ENCODE measurements at places on chromosomes 16 and 17.

DNA sequence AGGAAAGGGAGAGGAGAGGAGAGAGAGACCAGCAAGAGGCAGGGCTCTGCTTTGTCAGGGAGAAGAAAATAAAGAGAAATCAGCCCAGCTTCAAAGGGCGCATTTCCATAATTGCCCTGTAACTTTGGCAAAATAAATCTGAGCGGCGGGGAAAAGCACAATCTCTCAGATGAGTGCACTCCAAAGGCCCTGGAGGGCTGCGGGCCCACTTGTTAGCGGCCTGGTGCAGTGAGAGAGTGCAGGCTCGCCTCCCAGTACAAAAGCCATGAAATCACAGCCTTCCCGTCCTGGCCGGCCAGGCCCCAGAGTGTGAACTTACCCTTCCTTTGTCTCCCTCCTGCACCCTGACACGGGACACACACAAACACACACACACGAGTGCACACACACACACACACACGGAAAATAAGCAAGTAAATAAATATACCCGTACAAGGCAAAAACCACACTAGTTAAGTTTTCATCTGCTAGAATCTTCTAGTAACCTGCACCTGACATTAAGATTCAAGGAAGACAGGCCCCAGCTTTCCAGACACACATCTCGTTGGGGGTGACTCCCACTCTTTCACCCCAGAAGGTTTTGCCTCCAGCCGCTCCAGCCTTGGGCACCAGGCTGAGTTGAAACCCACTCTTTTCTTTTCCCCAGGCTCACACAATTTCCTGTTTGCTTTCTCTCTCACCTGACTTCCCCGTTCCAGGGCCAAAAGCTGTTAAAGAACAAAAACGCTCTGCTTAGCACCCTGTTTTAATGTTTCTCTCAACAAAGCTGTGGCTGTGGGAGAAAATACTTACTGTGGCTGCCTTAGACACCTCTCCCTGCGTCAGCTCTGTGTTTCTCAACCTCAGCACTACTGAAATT, 8.5 kb downstream of the IRX3 start:
- no peak for DNase-seq

DNA sequence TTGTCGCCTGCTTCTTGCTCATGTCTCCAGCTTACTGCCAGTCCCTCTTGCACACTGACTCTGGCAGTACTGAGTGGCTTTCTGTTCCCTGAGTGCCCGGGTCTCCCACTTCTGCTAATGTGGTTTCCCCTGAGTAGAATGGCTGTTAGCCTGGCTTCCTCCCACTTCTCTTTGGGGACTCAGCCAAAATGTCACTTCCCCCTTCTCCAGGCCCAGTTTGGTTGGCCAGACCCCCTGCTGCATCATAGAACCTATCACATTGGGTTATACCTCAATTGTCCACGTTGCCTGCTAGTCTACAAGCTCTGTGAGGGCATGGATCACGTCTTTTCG, 304.4 kb downstream of the HS3ST3B1 start:
- DNase-seq: no peak

DNA sequence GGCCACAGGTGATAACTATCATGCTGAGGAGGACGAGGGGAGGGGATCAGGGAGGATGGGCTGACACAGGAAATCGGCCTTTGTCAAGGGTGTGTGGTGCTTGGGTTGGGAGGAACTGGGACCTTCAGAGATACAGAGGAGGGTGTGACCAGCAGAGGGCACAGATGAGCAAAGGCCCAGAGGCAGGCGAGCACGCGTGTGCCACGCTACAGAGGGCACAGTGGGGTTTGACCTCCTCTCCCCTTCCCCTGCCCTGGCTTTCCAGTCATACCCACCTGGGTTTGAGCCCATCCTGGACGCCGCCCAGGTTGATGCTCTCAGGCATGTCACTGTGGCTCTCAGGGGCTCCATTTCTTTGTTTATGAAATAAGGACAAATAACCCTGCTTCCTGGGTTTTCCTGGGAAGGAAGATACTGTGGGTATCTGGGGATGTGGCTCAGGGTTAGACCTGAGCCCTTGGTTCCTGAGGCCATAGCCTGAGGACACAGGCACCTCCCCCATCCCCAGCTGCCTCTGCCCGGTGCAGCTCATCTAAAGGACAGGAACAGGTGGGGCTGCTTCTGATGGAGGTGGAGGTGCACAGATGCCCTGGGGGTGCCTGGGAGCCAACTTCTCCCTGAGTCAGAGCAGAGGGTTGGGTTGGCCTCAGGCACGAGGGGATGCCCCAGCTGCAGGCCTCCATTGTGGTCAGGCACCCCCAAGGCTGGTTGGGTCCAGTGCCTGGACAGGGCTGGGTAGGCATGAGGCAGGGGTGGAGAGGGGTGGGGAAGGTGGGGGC, 51.8 kb downstream of the BEAN1 start:
- no peak for DNase-seq

DNA sequence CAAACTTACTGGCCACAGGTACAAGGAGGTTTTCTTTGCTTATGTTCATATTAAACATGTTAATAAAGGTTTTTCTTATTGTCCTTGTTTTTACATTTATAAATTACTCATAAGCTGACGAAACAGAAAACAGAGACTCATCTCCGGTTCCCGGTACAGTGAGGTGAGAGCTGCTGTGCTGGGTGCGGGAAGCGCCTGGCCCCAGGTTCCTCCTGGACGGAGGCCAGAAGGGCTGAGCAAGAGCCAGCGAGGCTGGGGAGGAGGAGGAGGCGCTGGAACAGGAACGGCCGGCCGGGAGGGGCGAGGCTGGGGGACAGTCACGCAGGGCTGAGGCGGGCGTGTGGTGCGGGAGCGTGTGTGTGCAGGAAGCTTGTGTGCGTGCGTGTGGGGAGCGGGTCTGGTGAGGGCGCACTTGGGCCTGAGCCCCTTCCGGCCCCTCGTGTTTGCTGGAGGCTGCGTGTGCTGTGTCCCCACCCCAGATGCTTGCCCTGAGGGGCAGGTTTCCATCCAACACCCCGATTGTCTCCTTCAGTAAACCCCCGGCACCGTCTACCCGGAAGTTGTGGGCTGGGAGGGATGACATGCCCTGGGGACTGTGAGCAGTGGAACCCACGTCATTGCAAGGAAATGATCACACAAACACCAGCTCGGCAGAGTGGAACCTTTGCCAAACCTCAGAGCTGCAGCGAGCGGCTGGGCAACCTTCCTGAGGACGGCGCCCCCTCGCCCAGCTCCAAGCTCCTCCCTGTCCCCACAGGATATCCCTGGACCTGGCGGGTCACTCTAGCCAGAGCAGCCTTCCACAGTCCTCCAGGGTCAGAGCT, 19.5 kb downstream of the CD7 start:
- DNase-seq: no peak

DNA sequence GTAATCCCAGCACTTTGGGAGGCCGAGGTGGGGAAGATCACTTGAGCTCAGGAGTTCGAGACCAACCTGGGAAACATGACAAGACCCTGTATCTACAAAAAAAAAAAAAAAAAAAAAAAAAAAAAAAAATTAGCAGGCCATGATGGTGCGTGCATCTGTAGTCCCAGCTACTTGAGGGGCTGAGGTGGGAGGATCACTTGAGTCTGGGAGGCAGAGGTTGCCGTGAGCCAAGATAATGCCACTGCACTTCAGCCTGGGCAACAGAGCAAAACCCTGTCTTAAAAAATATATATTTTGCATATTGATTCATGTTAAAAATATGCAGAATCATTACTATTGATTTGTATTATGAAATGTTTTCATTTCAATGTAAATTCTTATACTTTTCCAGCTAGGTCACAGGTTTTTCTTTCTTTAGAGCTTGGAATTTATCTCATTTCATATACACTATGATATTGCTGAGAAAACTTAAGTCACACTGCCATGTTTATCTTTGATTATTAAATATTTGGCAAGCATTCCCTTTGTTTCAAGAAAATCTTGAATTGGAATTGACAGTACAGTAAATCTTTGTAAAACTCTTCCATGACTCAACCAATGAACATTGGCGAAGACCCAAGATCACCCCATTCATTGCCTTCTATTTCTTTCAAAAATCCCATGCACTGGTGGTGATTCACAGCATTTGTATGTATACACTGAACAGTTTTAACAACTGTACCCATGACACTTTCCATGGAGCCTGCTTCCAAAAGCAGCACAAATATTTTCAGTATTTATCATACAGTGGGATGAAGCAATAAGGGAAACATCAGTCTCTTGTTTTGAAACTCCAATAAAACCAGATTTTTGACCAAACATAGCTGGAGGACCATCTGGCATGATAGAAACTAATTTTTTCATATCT, 83.5 kb upstream of the TNRC6A start:
- DNase-seq: no peak

DNA sequence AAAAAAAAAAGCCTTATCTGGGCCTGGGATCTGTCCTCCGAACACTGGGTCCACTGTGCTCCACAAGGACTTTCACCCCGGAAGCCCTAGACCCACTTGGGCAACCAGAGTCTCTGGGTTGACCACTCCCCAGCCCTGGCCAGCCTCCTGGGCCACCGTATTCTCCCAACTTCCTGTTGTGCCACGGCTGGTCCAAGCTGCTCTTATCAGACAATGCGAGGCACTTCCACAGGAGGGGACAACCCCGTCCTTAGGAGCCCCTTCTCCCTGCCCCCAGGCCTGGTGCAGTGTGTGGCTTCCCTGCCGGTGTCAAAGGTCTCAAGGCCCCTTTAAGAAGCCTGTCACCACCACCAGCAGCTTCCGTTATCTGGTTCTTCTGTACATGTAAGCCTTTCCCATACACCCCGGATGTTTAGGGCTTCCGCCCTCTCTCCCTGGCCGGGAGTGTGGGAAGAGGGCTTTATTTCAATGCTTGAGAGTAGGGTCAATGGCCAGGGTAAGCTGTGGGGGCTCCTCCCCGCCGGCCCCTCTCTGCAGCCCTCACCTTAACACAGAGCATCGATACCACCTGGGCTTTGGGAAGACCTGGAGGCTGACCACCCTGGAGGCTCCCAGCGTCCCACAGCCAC, 313.0 kb downstream of the SEC14L1 start:
- no peak for DNase-seq

GRCh38 chr17:284676-285355, 67.8 kb downstream of the RPH3AL start:
- DNase-seq: no peak

GRCh38 chr17:70208080-70208794, 38.9 kb downstream of the KCNJ2 start:
- DNase-seq: no peak

- no peak for DNase-seq
Measured at GRCh38 chr17:10754109-10754508, 24.3 kb upstream of the TMEM220 start.

DNA sequence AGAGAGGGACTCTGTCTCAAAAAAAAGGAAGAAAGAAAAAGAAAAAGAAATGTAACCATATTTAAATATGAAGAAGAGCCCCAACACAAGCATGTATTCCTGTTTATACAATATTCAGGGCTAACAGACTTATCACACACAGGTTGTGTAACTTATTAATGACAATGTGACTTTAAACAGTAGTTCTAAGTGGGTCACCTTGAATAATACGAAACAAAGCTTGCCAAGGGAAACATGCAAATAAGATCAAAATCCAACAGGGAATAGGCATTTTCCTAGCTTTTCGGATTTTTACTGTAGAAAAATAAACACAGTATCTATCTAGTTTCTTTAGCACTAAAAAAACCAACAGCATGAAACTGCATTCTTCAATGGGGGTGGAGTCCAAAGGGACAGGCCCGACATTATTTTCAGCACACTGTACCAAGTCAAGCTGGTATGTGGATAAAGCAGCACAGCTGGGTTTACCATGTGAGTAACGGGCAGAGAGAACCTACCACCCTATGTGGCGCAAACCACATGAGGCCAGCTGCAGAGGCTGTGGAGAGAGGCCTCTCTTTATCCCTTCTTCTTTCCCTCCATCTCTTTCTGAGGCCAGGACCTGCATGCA, 45.3 kb downstream of the TOM1L2 start:
- DNase-seq: no peak

- no peak for DNase-seq
Measured at GRCh38 chr17:72590382-72590781, 469.6 kb downstream of the SOX9 start.

- DNase-seq: no peak
Measured at GRCh38 chr17:15659236-15659635, 24.9 kb downstream of the TRIM16 start.

DNA sequence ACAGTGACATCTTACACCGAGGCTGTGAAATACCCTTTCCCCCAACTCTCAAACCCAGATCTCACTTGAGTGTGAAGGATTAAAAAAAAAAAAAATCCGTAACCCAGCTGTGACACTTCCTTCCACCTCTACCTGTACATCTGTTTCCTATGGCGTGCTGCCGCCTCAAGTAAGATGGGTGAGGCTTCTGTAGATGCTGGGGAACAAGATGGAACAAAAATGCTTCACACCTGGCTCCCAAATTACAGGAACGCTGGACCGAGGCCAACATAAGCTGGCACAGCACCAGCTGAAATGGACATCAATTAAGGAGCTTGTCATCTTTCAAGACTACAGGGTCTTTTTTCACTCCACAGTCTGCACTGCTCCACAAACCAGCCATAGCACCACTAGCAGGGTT, 95.9 kb downstream of the HIC1 start:
- DNase-seq: no peak

- DNase-seq: no peak
Measured at GRCh38 chr17:31919802-31920525, 16.8 kb upstream of the SUZ12 start.

DNA sequence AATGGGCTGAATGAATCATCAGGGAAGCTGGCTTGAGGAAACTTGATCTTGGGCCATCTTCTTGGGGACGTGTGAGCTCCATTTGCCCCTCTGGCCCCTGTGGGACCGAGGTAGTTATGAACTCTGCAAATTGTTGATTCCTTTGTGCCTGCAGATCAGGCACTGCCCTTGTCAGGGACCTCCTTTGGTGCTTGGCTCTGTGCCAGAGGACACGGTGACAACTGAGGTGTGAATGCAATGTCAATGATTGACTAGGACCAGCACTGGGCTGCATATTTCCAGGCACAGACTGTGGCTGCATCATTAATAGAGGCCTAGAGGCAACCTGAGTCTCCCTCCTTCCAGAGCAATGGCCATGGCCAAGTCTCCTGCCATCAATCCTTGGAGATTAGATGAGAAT, 23.8 kb downstream of the PDILT start:
- no peak for DNase-seq

- DNase-seq: no peak
Measured at GRCh38 chr16:59259950-59260319, 525.8 kb upstream of the GOT2 start.

- no peak for DNase-seq
Measured at GRCh38 chr17:37339321-37339720, 36.5 kb upstream of the C17orf78 start.

DNA sequence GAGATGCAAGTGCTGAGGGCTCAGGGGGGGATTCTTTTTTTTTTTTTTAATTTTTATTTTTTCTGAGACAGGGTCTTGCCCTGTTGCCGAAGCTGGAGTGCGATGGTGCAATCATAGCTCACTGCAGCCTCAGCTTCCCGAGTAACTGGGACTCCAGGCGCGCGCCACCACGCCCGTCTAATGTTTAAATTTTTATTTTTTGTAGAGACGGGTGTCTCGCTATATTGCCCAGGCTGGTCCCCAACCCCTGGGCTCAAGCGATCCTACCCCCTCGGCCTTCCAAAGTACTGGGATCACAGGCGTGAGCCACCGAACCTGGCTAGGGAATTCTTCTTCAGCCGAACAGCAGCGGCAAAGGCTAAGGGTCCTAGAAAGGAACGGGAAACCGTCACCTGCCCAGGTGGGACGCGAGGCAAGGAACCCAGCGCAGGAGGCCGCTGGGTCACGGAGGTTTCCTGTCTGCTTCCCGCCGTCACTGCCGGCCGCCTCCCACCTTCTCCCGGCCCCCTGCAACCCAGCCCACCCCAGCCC, 13.3 kb upstream of the OR1F1 start:
- no peak for DNase-seq

Measured in progenitor cell of endocrine pancreas (in vitro differentiated cells).